Activated gamma-delta T cell (primary cell): ENCODE measurements at places on chromosomes 7 and 10.

GRCh38 chr10:16847644-16848043, 30.4 kb upstream of the RSU1 start:
- DNase-seq, result no peak

- no peak for DNase-seq
Observed at GRCh38 chr7:77362905-77363304, 53.2 kb downstream of the GSAP start.

GRCh38 chr7:156935250-156935649, 14.3 kb upstream of the NOM1 start:
- no peak for DNase-seq

DNA sequence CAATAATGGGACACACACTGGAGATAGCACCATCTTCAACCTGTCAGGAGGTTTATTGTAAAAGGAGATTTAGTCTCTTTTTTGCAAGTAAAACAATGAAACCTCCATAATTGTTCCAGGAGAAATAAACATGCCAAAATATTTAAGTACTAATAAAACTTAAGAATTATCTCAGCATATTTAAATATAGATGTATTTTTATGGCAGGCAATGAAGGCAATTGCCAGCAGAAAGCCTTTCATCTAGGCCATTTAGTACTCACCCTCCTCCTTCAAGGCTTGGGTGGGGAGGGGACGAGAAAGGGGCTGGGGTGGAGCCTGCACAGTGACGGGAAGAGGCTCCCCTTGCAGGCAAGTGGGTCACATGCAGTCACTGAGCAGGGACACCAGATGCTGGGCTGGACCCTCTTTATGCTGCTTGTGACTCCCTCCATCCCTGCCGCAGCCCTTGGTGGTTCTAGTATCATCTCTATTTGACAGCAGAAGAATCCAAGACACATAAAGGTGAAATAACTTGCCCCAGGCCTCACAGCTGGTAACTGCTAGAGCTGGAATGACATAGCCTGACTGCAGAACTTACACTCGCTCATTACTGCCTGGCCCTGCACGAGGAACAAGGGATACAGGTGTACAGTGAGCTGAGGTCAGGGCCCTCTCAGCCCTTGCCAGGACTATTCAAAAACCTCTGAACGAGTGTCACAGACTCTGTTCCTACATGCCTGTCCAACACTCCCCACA, 449.5 kb upstream of the ZMIZ1 start:
- DNase-seq, result no peak

GRCh38 chr10:5633166-5633749, 33.1 kb downstream of the ASB13 start:
- DNase-seq, result no peak

GRCh38 chr10:103769176-103769575, 86.2 kb downstream of the SH3PXD2A start:
- DNase-seq, result no peak

- DNase-seq, result no peak
Observed at GRCh38 chr10:11578802-11579255, 32.6 kb downstream of the USP6NL start.

- no peak for DNase-seq
Observed at GRCh38 chr7:26179826-26180497, 20.6 kb downstream of the HNRNPA2B1 start.

DNA sequence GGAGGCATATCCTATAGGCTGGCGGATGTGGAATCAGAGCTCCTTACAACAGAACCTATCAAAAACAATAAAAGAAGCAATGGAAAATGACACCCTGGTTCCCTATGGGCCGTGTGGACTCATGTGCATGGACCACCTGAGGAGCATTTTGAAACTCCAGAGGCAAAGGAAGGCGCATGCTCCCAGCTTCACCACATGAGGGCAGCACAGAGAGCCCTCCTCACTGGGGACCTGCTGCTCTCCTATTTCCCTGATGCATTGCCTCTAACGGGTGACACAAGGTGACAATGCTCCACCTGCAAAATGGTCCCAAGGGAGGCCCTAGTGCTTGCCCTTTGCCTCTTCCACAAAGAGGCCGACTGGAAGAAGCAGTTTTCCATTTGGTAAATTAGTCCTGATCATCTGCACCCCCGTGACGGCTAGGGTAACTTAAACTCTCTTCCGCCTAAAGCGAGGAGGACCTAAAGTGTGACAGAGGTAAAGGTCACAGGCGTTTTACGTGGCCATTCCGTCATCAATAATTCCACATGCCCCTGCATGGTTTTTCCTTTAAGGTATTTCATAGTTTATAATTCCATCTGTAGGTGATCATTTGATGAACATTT, 67.7 kb downstream of the GPAM start:
- DNase-seq, result no peak

GRCh38 chr10:130020651-130021382, 56.7 kb upstream of the EBF3 start:
- no peak for DNase-seq
